ENCODE measurements at places on chromosomes 5 and 9.

GRCh38 chr9:27047136-27047535 is 41.7 kb upstream of the LRRC19 start:
- no peak for DNase-seq

DNA sequence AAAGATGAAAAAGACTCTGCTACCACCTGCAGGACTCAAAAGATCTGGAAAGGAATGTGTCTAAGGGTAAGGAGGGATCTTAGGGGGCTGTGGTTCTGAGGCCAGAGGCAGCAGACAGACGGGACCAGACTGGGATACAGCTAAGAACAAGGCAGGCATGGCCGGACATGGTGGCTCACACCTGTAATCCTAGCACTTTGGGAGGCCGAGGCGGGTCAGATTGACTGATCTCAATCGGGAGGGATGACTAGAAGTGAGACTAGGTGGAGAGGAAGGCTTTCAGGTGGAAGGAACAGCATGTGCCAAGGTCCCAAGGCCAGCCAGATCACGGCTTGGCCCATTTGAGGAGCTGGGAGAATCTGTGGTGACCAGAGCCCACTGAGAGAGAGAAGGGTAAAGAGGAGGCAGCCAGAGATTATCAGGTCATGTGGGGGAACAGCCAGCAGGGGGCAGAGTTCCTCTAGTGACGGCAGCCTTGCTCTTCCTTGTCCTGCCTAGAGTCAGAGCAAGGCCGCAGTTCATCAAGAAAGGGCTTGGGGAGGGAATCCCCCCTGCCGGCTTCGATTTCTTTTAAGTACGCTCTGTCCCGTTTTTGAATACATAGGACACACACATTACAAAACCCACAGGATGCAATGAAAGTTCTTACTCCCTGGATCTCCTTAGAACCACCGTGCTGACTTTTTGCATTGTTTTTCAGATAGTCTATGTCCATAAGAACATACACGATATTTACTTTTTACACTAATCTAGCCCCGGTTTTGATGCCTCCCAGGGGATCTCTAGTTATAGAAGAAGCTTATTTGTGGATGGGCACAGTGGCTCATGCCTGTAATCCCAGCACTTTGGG is 2.6 kb upstream of the OLFML2A start:
- DNase-seq: peak; percentile 90

- DNase-seq: peak; percentile 72
Measured at GRCh38 chr5:112757468-112758208, 20.0 kb downstream of the APC start.

DNA sequence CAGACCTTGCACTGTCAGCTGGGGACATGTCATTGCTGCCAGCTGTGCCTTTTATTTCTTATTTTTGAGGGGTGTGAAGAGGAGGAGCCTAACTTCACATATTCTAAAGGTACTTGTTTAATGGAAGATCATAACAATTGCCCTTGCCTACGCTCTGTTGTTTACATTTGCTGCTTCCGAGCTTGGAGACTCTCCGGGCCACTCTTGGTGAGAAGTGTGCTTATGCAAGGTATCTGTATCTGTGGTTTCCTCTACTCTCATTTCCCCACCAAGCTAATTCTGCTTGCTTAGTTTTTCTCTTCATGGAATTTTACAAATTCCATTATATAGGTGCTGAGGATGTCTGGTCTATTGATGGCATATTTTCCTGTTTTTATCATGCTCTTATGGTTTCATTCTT is 105.3 kb downstream of the RASGRF2 start:
- DNase-seq: no peak

DNA sequence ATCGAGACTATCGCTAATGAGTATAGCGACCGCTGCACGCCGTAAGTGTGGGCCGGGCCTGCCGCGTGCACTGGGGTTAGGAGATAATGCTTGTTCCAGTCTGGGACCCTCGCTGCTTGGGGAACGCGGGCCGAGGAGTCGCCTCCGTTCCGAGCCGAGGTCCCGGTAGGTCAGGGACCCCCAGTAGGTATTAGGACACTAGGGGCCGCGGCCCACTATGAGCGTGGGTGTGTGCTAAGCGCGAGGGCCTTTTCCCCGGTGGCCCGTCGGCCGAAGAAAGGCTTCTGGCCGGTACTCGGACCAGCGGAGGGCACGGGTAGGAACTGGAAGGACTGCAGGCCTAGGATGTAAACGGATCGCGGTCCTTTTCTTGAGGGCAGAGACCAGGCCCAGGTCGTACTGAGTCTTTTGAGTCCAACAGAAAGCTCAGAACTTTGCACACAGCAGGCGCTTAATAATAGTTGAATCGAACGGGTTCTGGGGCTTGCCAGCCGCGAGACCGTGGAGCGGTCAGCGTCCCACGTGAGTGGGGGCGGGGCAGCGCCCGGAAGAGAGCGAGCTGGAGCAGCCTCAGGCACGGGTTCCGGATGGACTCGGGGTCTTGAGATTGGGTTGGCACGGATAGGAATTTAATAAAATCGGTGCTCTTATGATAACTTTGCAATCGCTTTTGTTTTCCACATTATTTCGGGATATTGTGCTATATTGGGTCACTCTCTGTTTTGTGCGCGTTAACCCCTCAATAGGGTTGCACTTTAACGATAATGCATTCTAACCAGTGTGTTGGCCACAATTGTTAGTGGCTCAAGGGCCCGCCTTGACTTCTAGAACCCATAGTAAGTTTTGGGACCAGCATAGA is 733 bp downstream of the HSPA4 start:
- peak; percentile 75 for DNase-seq

DNA sequence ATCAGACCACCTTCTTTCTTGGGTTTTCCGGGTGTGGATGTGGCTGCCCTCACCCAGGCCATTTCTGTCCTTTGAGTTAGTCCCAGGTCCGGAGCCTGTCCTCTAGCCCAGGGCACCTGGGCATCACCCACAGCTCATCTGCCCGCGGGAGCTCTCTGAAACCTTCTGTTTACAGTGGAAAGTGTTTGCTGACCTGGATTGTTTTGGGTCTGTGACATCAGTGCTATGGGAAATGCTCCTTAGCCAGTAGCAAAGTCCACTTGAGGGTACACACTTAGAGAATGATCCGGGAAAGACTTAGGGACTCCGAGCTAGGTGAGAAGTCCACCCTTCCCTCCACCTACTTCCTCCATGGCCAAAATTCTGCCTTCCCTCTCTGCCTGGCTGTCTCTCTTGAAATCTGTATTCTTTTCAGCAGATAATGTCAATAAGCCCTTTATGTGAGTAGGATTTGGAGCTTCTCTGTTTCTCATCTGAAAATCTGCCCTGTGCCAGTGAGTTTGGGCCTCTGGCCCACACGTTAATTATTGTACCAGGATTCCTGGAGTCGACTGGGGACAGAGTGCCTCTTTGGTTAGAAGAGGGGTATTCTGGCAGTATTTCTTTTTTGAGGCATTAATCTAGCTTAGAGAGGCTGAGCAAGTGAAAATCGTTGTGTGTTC is 19.9 kb downstream of the ABLIM3 start:
- DNase-seq: no peak

GRCh38 chr5:167657016-167657415 is 634.4 kb upstream of the WWC1 start:
- peak; percentile 65 for DNase-seq

- DNase-seq: no peak
Measured at GRCh38 chr9:3742586-3742985, 216.8 kb upstream of the RFX3 start.

DNA sequence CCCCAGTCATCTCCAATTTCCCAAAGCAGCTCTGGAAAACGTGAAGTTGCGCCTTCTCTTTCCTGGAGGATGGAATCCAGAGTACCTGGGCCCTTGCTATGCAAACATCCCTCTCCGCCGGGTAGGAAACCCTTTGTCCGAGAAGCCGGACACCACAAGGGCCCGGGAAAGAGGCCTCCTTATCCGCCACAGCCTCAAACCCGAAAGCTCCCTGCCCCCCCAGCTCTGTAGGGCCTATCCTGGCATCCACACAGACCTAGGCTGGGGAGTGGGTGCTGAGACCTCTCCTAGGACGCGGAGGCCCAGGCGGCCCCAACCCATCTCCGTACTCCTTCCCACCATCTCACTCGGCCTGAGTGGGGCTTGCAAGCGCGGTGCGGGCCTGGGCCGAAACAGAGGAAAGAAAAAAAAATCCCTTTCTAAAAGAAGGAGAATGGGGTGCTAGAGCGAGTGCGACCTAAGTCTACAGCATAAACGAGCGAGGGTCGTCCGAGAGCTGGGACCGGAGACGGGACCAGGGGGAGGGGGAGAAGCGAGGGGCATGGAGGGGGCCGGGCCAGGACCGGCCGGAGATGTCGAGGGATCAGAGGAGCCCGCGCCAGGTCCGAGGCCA is 624 bp downstream of the FBXW11 start:
- peak; percentile 60 for DNase-seq

DNA sequence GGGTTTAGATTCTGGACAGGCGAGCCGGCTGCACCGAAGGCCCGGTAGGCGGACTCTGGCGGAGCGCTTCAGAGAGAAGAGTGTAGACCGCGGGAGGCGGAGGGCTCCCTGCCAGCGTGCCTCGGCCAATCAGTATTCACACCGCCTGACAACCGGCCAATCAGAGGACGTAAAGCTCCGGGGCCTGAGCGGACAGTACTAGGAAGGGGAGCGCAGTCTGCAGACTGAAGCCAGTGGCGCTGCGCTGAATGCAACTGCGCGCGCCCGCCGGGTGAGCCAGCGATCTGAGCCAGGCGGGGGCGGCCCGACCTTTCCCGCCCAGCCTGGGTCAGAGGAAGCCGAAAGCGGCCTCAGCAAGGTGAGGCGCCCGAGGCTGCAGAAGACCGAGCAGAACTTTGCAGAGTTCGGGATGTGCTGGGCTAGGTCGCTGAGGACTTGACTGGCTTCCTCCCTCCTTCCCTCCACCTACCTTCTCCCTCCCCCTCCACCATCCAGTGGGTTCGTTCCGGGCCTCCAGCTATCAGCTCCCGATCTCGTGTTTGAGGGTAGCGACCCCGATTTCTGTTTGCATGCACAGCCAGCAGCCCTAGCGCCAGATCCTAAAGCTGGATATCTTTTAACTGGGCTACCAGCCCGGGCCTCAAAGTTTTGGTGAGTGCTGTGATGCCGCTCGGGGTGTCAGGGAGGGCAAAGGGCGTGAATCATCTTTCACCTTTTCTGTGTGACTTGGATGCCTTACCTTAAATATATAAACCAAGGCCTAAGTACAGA is at the start of gene DMRT2:
TSS of gene DMRT2 (plus strand) at position 233 of the 771 bp plus-strand sequence. CDS start 1,257 bp downstream, outside the sequence.
- DNase-seq: peak; percentile 59

DNA sequence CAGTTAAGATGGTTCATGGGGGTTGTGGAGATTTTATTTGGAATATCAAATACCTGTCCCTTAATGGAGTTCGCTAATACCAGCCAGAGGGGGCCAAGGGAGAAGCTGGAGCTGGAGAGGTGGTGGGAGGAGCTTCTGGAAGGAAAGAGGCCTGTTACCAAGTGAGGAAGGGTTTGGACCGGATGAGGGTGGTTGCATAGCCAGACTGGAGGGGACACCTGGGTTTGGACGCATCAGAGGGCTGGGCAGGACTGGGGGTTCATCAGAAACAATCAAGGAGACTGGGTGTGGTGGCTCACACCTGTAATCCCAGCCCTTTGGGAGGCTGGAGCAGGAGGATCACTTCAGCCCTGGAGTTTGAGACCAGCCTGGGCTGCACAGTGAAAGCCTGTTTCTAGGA is 111.8 kb upstream of the IER5L start:
- no peak for DNase-seq

DNA sequence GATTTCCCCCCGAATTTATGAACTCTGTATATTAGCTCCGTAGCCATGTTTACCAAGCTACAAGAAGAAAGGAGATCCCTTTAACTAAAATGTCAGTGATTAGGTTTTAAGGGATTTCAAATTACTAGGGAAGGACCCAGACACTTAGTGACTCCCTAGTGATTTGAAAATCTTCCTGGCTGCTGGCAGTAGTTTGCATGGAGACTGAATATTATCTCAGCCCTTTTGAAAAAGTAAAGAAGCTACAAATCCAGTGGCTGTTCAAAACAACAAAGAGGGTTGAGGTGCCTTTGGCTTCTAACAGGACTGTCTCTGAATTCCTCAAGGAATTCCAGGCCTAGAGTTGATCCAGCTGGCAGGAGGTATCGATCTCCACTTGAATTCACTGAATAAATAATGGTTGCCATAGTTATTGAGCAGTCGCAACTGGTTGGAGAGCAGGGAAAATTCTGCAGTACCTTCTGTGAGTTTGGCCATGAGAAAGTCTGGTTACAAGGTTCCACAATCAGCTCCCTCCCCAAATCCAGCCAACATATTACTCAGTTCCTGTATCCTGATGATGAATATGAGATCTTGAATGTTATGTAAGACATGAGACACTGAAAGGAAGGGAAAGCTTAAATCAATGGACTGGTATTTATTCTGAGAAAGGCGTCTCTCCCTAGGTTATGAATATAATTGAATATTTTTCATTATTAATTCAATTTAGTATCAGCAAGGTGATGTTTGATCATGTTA is 37.7 kb downstream of the NR4A3 start:
- peak; percentile 36 for DNase-seq

Measured in astrocyte of the hippocampus (primary cell).